ENCODE measurements at places on chromosomes 7 and 10.

DNA sequence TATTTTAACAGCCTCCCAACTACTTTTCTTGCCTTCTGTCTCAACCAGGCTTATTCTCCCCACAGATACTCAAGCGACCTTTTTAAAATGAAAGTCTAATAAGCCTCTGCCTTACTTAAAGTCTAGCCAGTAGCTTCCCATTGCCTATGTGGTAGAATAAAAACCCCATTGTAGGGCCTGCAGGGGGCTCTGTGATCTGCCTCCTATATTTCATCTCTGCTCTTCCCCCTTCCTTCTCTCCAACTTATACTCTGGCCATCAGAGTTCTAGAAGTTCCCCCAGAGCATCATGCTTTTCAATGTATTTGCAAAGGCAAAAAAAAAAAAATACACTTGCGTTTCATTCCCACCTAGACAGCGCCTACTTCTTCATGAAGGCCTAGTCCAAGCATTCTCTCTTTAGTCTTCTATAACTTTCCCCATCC lies 167.7 kb upstream of the ADO start:
- DNase-seq, result no peak

GRCh38 chr7:118252087-118252486 lies 27.6 kb downstream of the ANKRD7 start:
- no peak for DNase-seq

DNA sequence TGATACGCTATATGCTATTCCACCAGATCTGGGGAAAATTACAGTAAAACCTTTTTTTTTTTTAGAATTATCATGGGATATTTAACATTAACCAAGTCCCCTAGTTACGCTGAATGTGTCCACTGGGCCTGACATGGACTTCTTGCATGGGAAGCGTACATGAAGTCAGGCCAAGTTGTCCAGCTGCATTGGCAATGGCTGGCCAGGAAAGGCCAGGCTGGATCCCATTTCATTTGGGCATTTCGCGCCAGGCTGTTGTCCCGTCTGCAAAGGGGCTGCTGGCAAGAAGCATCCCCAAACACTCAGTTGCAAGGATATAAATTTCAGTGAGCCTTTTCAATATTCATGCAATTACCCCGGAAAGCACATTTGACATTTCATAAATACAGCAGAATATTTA lies 933.3 kb downstream of the GRID1 start:
- DNase-seq, result no peak

GRCh38 chr10:86819567-86819966 lies 63.1 kb downstream of the BMPR1A start:
- DNase-seq, result no peak

DNA sequence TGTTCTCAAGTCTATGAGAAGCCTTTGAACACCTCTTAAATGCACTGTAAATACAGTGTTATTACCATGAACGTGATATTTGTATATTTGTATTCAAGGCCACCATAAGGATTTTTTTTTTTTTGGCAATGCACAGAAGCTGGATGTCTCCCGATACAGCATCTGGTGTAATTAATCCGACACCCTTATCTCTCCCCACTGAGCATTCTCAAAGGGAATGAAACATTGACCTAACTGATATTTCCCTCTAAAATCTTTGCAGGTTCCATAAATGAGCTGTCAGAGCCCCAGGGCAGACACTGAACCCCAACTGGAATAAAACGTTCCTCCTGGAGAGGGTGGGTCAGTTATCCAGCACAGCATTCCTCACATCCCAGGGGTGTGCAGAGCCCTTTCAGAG lies 316.6 kb downstream of the PAXIP1 start:
- no peak for DNase-seq

GRCh38 chr7:151385626-151386300 lies 24.1 kb downstream of the WDR86 start:
- no peak for DNase-seq

Data from foreskin fibroblast (primary cell).